ENCODE measurements at places on chromosomes 2 and 18.

GRCh38 chr2:101796825-101797600, 99.5 kb downstream of the MAP4K4 start:
- no peak for DNase-seq

GRCh38 chr2:134679745-134680144, 39.1 kb downstream of the TMEM163 start:
- no peak for DNase-seq

DNA sequence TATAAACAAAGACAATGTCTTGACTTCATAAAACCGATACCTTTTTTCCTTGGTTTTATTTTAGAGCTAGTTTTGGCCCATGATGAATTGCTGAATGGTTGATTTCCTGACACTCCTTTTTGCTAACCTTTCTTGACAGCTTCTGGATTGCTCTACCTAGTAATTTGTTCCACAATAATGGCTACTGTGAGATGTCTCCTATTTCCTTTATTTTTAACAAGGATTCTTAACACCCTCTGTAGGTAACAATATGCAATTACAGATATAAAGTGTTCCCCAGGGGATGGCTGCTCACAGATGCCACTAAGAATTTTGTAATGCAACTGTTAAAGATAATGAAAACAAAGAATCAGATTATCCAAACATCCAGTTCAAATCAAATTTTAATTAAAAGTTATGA, 100.8 kb upstream of the ATP5MC3 start:
- DNase-seq: no peak

- DNase-seq: no peak
Measured at GRCh38 chr2:26978061-26978596, 7.7 kb downstream of the MAPRE3 start.

DNA sequence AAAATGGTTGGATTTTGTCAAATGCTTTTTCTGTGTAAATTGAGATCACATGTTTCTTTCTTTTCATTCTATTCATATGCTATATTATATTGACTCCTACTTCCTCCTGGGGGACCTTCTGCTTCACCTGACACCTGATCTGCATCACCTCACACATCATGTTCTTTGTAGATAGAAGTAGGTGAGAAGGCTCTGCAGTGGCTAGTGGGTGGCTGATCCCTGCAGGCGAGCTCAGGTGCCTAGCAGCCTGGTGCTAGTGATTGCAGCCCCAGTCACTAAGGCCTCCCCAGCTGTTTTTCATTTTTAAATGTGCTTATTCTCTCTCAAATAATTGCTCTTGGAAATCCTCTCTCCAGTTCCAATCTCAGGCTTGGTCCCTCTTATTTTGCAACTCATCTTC, 33.6 kb downstream of the MC4R start:
- no peak for DNase-seq

DNA sequence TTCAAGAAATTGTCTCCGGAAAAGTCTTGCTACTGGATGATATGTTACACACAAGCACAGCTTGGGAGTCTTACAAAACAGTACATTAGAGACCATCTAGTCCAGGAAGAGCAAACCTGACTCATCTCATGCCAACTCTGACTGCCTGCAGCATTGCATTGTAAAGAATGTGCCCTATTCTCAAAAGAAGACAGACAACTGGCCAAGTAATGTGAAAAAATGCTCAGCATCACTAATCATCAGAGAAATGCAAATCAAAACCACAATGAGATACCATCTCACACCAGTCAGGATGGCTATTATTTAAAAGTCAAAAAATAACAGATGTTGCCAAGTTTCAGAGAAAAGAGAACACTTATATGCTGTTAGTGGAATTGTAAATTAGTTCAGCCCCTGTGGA, 42.7 kb upstream of the GORASP2 start:
- DNase-seq: no peak

- DNase-seq: no peak
Measured at GRCh38 chr18:374721-375168, 106.9 kb upstream of the THOC1 start.

DNA sequence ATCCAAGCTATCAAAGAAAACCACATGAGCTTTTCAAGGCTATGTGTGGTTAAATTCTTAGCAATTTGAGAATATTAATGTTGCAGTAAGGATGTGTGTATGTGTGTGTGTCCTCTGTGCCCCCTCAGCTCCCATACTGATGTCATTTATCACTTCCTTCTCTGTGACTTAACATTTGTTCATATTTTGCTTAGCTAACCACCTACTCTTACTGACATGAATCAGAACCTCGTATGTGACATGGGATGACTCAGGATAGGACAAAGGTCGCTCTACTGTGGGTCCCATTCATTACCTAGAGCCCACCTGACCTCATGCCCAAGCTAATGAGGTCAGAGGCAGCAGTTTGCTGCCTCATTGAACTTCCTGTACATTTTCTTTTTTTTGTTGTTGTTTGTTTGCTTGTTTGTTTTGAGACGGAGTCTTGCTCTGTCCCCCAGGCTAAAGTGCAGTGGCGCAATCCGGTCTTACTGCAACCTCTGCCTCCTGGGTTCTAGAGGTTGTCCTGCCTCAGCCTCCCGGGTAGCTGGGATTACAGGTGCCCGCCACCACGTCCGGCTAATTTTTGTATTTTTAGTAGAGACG, 36.3 kb downstream of the MOGAT1 start:
- no peak for DNase-seq

DNA sequence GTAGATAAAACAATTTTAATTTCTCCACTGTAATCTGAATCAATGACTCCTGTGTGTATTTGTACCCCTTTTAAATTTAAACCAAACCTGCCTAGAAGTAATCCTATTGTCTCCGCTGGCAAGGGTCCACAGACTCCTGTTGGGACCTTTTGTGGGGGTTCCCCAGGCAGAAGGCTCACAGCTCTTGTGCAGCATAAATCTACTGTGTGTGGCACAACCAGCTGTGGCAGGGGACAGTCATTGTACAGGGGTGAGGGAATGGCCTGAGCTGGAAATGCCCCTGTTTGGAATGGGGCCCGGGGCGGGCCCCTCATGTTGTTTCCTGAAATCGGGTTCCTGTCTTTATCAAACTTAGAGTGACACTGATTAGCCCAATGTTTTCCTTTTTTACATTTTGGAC, 318.2 kb upstream of the FAM98A start:
- DNase-seq: no peak

- no peak for DNase-seq
Measured at GRCh38 chr2:163324677-163325076, 411.1 kb downstream of the FIGN start.

DNA sequence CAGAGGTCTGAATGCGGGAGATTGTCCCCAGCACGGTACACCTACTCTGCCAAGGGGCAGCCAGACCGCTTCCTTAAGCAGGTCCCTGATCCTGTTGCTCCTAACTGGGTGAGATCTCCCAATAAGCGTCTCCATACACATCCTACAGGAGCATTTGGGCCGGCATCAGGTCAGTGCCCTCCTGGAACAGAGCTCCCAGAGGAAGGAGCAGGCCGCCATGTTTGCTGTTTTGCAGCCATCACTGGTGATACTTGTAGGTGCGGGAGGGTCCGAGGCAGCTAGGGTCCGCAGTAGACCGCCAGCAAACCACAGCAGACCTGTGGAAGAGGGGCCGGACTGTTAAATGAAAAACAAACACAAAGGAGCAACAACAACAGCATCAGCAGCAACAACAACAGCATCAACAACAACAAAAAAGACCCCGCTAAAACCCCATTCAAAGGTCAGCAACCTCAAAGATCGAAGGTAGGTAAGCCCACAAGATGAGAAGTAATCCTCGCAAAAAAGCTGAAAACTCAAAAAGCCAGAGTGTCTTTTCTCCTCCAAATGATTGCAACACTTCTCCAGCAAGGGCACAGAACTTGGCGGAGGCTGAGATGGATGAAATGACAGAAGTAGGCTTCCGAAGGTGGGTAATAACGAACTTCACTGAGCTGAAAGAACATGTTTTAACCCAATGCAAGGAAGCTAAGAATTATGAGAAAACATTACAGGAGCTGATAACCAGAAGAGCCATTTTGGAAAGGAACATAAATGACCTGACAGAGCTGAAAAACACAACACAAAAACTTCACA, 79.0 kb upstream of the CDH7 start:
- DNase-seq: no peak

- no peak for DNase-seq
Measured at GRCh38 chr2:197993363-197993762, 189.0 kb downstream of the PLCL1 start.

DNA sequence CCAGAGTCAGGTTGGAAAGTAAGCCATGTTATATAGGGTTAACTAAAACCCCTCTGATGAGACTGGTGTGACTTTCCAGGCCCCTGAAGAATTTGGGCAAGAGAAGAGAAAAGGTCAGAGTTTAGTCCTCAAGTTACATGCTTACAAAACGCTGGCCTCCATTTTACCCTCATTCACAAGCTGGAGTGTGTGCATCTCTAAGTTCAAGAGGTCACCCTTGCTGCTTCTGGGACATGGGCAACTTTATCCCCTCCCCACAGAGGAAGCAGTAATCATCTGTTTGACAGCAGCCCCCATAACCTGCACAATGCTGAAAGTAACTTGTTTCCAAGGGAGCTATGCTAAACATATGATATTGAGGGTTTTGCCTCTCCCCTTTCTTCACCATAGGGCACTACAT, 85.2 kb upstream of the CCDC195 start:
- no peak for DNase-seq

- no peak for DNase-seq
Measured at GRCh38 chr18:45837283-45838070, 12.0 kb downstream of the SIGLEC15 start.

- no peak for DNase-seq
Measured at GRCh38 chr2:44392338-44392943, 30.7 kb downstream of the CAMKMT start.

DNA sequence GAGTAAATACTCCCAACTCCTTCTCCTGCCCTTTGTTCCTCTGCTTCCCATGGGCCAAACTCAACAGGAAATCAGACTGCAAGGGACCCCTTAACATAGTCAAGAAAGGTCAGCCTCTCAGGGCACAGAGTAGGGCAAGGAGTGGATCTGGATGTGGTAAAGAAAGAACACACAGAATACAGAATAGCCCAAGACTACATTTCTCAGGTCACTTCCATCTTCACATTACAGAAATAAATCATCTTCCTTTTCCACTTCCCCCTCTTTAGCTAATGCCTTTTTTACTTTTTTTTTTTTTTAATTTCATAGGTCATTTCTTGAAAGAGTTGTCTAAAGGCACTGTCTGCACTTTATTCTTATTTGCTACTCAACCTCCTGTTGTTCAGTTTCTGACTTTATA, 558.3 kb downstream of the TNS1 start:
- no peak for DNase-seq

- DNase-seq: no peak
Measured at GRCh38 chr2:38432820-38433606, 55.9 kb upstream of the ATL2 start.

GRCh38 chr18:35875566-35875965, 96.9 kb upstream of the RMP24 start:
- DNase-seq: no peak

GRCh38 chr18:7307526-7307925, 76.6 kb downstream of the LRRC30 start:
- no peak for DNase-seq

GRCh38 chr2:161135951-161136593, 24.2 kb upstream of the TANK start:
- DNase-seq: no peak

DNA sequence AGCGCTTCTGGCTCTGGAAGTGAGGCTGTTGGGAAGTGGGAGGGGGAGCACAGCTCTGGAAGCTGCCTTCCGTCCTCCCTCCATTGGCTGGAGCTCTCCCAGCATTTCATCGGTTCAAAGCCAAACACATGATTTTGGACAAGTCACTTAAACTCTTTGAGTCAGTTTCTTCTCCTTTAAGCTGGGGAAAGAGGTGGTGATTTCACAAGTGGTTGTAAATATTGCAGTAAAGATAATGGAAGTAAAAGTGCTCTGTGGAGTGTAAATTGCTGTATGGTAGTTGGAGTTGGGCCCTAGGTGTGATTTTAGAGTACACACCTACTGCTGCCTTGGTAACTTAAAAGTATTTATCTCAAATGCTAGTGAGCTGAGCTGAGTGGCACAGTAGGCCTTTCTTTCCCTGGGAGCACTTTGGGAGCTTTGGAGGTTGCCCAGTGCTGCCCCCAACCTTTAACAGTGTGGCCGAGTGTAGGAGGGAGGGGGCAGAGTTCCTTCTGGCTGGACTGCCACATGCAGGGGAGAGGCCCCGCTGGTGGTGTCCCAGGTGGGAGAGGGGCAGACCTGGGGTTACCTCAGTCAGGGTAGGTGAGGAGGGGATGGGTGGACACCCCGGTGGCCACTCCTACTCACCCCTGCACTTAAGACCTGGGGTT, 54.7 kb downstream of the ASAP2 start:
- no peak for DNase-seq

- no peak for DNase-seq
Measured at GRCh38 chr18:63451799-63452660, 24.7 kb upstream of the SERPINB5 start.

GRCh38 chr2:148021059-148021861, at the start of gene MBD5:
MBD5 (plus strand) TSS chr2:148021091.
- peak; percentile 2 for DNase-seq
